NCI-H524 treated with DMSO at 0.1 percent for 48 hours (cell line): ENCODE measurements at places on chromosomes 1 and 21.

GRCh38 chr1:70820396-70820795 is 227.2 kb downstream of the PTGER3 start:
- DNase-seq, result no peak

DNA sequence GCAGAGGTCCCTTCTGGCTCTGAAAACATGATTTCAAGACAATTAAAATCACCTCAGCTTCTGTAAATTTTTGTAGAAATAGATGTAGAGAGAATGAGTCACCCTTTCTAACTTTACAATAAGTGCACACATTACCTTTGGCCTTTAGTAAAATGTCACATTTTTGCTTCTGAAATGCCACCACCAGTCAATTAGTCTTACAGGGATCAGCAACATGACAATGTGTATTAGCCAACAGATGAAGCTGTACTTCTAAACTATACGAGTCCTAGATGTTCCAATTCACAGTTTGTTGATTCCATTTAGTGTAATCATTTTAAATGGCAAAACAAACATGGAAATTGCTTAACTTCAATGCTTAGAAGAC is 23.1 kb downstream of the C21orf91 start:
- no peak for DNase-seq

- DNase-seq, result no peak
Observed at GRCh38 chr1:204791453-204792353, 79.0 kb upstream of the NFASC start.

DNA sequence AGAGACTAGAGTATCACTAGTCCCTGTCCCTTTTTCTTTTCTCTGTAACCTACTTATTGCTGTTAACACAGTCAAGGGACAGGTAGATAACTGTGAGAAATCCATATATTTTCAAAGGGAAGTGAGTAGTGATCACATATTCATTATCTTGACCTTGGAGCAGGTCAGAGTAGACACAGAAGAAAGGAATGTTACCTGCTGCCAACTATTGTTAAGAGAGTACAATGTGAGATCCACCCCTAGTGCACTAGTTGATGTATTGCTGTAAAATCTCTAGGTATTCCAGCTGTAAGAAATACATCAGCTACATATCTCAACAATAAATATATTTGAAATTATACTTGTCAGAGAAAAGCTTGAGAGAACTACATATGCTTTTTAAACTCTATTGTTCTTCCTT is 68.7 kb upstream of the ADGRL2 start:
- DNase-seq, result no peak

DNA sequence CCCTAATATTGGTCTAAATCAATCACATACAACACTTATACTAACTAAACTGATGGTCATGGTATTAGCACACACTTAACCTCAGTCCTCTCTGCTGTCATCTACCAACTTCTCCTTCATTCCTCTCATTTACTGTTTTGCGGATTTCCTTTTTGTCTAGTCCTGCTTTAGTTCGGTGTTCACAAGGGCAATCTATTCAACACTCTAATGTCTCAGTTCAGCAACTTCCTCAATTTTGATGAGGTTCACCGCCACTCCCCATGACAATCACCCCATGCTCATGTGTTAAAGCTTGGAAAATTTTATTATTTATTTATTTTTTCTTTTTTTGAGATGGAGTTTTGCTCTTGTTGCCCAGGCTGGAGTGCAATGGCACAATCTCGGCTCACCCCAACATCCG is 301.1 kb downstream of the PTPRC start:
- DNase-seq, result no peak

- DNase-seq, result no peak
Observed at GRCh38 chr1:186113461-186113860, 261.6 kb downstream of the TPR start.

GRCh38 chr1:14507262-14507661 is 91.2 kb upstream of the KAZN start:
- no peak for DNase-seq

GRCh38 chr1:23522244-23522982 is 8.6 kb downstream of the E2F2 start:
- DNase-seq, result no peak

GRCh38 chr1:223827193-223827663 is 18.5 kb downstream of the TP53BP2 start:
- DNase-seq, result no peak

DNA sequence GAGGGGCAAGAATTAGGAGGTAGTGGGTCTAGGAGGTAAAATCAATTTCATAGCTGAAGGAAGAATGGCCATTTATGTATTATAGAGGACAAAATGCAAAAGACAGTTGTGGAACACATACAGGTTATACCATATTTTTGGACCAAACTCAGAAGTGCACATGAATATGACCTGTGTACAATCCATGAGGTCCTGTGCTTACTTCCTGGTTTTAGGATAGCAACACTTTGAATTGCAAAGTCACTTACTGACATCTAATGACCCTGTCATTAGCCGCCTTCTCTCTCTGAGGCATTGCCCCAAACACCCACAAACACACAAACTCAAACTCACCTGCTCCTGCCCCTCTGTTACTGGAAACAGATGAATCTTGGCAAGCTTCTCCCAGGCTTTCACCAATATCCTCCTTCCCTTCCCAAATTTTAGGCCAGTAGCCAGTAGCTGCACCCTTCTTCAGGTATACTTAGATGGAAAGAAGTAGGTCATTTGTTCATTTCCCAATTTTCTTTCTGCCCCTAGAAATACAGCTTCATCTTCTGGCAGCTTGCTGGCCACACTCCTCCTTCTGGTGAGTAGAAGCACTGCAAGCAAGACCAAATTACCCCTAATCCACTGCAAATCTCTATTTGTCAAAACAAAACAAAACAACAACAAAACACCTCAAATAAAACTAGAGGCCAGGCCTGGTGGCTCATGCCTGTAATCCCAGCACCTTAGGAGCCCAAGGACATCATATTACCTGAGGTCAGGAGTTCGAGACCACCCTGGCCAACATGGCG is 13.7 kb upstream of the RPL5 start:
- DNase-seq, result no peak

DNA sequence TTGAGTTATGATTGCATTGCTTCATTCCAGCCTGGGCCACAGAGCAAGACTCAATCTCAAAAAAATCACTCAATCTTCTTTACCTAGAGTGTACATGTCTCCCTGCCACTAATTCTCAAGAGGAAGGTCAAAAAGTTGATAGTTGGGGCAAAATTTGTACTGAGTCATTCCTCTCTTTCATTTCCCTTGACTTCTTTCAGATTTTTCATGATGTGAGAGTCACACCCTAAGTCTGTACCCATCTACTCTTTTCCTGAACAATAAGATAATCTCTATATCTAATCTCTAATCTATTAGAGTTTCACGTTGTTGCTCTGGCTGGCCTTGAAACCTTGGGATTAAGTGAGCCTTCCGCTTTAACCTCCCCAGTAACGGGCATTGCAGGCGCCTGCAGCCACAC is 1.1 kb upstream of the BRDT start:
- no peak for DNase-seq

- no peak for DNase-seq
Observed at GRCh38 chr21:39186676-39187075, 3.4 kb upstream of the PSMG1 start.

- DNase-seq, result no peak
Observed at GRCh38 chr1:19376428-19377372, 64.6 kb downstream of the SLC66A1 start.
